ENCODE measurements at places on chromosomes 2 and 18.

DNA sequence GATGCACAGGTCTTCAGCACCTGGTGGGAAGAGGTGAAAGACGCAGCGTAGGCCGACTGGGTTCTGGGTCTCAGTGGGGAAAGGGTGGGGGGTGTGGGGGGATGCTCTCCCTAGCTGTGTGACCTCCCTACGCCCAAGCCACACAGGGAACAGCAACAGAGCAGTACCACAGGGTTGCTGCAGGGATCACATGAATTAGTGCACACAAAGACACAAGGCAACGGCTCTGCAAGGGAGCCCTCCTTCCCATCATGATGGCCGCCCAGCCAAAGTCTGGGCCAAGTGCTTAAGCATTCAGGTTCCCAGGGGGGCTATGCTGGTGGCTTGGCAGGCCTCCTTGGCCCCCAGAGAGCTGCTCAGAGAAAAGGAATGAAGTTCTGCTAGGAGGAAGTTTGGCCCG is 28.2 kb upstream of the GBX2 start:
- no peak for DNase-seq

- no peak for DNase-seq
Measured at GRCh38 chr2:201929281-201930026, 104.2 kb upstream of the FZD7 start.

DNA sequence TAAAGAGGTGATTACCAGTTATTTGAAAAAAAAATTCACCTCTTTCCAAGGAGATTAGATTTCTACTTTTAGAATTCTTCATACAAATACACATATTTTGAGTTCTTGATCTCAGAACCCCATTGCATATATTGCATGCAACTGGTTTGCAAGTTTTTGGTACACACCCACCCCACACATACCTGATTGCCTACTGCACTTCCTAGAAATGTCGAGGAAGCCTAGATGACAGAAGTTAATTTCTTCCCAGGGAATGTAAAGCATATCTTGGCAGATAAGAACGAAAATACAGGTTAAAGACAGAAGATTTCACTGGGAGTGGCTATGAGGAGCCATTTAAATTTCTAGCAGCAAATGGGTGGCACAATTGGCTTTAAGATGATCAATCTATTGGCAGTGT is 67.1 kb upstream of the IL1R1 start:
- no peak for DNase-seq

- DNase-seq = peak; percentile 59
Measured at GRCh38 chr2:11213090-11213638, 57.9 kb downstream of the SLC66A3 start.

GRCh38 chr18:58046794-58047555 is 2.9 kb downstream of the NEDD4L start:
- no peak for DNase-seq

- DNase-seq = no peak
Measured at GRCh38 chr18:35137632-35138031, 96.4 kb downstream of the MAPRE2 start.

- no peak for DNase-seq
Measured at GRCh38 chr18:25261768-25262167, 90.2 kb downstream of the ZNF521 start.

- no peak for DNase-seq
Measured at GRCh38 chr2:97714084-97714949, 941 bp downstream of the ZAP70 start.

GRCh38 chr2:219496825-219497494 is 1.7 kb upstream of the GMPPA start:
- DNase-seq = no peak

GRCh38 chr2:129726216-129726615 is 253.2 kb upstream of the RAB6C start:
- no peak for DNase-seq

DNA sequence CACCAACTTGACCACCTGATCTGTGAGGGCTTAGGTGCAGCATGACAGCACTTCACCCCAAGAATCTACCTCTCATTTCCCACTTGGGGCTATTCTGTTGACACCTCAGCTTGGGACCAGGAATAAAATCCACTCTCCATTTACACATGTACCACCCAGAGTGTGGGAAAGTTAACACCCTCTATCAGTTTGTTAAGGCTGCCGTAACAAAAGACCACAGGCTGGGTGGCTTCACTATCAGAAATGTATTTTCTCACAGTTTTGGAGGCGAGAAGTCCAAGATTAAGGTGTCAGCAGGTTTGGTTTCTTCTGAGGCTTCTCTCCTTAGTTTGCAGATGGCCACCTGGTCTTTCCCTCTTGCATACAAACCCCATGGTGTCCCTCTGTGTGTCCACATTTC is 277.7 kb upstream of the ERBB4 start:
- no peak for DNase-seq

DNA sequence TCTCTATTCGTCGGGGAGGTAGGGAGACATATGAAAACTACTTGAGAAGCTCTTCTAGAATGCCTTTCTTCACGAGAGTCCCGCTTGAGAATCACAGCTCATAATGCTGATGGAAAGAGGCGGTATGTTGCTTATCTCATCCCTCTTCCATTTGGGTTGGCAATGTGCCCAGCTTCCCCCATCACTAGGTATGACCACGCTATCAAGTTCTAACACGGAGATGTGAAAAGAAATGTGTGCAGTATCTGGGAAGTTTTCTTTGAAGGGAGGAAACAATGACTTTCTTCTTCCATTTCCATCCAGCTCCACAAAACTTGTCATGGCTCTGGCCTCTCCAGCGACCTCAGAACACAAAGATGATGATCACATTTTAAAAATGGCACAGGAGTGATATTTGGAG is 742.4 kb downstream of the DCDC2C start:
- DNase-seq = no peak

GRCh38 chr2:8573942-8574195 is 108.0 kb upstream of the ID2 start:
- no peak for DNase-seq

DNA sequence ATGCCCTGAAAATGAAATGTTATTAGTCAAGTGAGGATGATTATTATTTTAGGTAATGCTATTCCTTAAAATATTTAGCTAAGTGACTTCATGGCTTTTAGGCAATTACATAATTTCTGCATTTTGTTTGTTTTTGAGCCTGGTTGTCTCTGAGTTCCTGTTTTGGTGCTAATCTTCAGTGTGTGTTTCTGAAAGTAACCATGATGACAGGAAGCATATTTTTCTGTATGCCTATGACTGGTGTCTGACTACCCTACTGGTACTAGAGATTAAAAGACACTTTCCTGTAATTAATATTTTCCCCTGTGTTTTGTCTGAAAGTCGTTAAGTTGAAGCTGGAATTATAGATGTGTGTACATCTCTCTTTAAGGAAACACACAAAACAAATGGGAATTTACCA is 295.0 kb upstream of the SPRED2 start:
- no peak for DNase-seq

DNA sequence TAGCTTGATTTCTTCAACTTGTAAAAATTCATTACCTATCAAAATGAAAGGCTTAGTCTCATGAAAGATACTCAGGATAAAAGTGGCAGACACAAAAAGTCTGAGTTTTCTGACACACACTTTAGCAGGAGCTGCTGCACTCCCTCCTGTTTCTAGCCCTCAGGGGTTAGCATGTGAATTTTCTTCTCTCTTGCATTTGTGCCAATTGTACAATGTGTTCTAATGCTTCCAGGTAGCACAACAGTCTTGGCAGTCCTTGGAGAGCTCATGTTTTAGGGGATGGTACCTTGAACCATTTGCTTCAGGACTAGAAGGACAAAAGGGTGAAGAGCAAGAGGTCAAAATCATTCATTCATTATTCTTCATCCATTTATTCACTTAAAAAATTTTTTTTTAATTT is 316.8 kb downstream of the AFF3 start:
- no peak for DNase-seq

DNA sequence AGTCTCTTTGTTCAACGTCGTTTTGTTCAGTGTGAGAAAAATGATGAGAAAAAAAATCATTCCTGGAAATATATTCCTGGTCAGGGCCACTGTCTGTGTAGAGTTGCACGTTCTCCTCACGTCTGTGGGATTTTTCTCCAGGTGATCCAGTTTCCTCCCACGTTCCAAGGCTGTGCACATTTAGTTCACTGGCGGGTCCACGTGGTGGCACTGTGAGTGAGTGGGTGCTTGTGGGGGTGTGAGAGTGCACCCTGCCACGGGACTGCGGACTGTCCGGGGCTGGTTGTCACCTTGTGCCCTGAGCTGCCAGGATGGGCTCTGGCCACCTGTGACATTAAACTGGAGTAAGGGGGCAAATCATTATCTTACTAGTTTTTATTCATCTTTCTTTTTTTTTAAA is 30.3 kb upstream of the ACYP2 start:
- DNase-seq = no peak

DNA sequence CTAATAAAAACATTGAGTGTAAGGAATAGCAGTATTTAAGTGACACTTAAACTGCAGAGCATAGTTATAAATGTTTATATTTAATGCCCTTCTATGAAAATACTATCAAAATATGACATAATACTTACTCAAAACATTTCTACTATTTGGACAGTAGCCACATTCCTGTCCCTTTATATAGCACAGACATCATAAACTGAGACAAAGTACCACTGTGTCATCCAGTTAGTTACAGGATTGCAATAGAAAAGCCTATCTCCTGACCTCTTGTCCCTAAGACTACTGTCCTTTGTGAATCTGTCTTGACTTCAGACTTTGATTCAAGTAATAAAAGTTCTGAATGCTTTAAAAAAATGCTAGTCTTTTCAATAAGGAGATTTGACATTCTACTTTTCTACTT is 1528.5 kb upstream of the NXPH2 start:
- no peak for DNase-seq

- no peak for DNase-seq
Measured at GRCh38 chr2:177882501-177882900, 190.1 kb downstream of the PDE11A start.

DNA sequence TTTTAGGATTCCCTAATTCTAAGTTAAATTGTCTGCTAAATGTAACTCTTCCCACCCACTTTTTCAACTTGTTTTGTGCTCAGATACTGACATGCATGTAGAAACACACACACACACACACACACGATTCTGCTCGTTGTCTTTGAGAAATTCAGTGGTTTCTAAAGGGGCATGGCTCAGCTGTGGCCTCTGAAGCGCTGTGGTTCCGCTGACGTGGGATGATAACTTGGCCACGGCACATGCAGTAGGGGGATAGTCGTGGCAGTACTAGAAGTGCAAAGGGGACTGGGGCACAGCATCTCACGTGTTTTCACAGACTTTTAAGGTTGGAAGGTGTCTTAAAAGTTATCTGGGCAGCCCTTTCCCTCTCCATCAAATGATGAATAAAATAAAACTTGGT is 18.4 kb downstream of the CASP10 start:
- DNase-seq = no peak

DNA sequence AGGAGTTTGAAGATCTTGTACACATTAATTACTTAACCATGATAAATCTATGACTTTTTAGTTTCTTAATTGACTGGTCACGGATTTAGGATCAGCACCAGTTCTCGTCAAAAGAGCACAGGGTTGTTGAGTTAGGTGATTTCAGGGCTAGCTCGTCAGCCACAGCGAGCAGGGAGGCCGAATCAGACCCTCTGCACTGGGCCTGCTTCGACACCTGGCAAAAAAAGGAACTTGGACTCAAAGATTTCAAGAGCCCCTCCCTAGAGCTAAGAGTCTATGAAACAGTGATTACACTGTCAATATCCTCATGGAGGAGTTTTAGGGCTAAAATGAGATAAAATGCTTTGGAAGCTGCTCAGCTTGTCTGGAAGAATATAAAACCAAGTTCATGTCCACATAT is 4.6 kb upstream of the SERTAD2 start:
- no peak for DNase-seq

DNA sequence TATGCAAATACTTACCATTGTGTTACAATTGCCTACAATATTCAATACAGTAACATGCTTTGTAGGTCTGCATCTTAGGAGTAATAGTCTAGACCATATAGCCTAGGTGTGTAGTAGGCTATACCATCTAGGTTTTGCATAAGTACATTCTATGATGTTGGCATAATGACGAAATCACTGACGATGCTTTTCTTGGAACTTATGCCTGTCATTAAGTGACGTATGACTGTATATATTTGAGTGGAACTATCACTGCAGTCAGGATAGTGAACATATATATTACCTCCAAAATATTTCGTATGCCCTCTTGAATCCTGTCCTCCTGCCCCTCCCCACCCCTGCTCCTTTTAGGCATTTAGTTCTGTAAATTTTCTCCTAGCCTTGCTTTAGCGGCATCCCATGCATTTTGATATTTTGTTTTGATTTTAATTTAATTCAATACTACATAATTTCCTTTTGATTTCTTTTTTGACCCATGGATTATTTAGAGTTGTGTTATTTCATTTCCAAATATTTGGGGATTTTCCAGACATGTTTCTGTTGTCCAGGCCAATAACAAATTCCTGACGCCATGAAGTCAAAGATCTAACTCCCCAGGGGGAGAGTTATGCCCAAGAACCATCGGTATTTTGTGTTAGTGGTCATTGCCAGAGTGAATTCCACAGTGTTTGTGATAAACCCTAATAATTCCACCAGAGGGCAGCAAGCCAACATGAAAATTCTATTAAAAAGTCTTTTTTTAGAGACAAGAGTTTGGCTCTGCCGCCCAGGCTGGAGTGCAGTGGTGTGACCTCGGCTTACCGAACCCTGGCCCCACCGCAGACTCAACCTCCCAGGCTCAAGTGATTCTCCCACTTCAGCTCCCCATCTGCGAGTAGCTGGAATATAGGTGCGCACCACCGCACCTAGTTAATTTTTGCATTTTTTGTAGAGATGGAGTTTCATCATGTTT is 24.2 kb upstream of the CASP8 start:
- peak; percentile 54 for DNase-seq

DNA sequence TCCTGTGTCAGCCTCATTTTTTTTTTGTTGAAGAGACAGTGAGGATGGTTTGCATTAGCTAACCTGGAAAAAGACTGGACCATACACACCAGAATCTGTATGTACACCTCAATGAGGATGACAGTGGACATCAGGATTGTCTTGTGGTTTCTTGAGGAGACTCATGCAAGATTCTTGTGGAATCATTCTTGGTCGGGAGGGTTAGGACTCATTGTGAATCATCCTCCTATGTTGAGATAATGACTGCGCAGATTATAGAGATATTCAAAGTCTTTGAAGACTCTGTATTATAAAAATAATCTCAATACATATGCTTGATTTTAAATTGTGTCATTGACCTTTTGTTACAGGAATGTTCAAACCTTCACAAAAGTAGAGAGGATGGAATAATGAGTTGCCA is 49.1 kb upstream of the DOCK10 start:
- DNase-seq = peak; percentile 89

DNA sequence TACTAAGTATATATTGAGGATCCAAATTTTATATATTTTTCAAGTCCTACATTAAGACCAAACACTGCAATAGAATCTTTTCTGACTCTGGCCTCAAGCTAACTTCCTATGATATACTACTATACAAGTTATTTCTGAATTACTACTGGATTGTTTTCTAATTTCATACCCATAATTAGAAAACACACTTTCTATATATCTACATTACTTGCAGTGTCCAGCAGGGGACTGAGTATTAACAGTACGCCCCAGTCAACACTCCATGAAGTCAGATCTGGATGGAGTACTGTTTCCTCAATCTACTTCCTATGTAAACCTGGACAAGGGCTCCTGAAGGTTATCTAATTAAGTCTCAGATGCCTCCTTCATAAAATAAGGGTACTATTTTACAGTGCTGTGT is 26.5 kb downstream of the RMP24 start:
- DNase-seq = no peak

- no peak for DNase-seq
Measured at GRCh38 chr2:69616755-69617154, 26.8 kb downstream of the AAK1 start.

- DNase-seq = no peak
Measured at GRCh38 chr2:241111440-241111805, 9.3 kb upstream of the MTERF4 start.

GRCh38 chr2:68824831-68825230 is 46.4 kb downstream of the BMP10 start:
- no peak for DNase-seq

- DNase-seq = no peak
Measured at GRCh38 chr2:223779877-223780276, 57.5 kb downstream of the AP1S3 start.
